ENCODE measurements at places on chromosomes 6 and 20. TPM values are rescaled to one million over a fixed set of nuclear protein-coding genes. Genes with fewer than 3 reads are reported as not detected.

GRCh38 chr20:1274485-1275311, 8.6 kb downstream of the SNPH start:
- DNase-seq = no peak

The HLA-DRB5 gene
- total RNA-seq = 0.77 TPM

The NKAPL gene
- not detected for total RNA-seq

The GGTLC1 gene
- not detected for total RNA-seq

GRCh38 chr6:97059473-97059872, 134.9 kb downstream of the KLHL32 start:
- no peak for DNase-seq

- DNase-seq = no peak
These were observed 6.3 kb downstream of the ADTRP start for GRCh38 chr6:11772109-11772825.

GRCh38 chr6:62971976-62972658, 239.2 kb upstream of the FKBP1C start:
- no peak for DNase-seq

DNA sequence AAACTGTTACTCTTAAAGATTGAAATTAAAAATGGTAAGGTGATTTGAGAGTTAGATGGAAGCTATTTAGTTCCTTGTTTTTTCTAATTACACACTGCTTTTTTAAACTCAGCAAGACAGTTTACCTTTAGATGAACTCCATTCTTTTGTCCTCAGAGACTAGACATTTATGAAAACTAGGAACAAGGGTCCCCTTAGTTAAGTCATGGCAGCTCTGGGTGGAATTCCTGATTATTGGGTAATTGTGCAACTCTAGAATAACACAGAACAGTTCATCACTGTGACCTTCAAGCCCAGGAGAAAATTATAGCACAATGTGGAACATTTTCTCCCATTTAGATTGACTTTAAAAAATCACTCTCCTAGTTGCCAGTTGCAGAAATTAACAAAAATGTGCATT, 251.7 kb downstream of the NKAIN2 start:
- no peak for DNase-seq

The TAGAP gene
- total RNA-seq = 0.32 TPM

- DNase-seq = no peak
These were observed 30.0 kb upstream of the KIF6 start for GRCh38 chr6:39755231-39755630.

The UNC5CL gene
- total RNA-seq = 2.1 TPM

All from mesothelial cell of epicardium (in vitro differentiated cells).